ENCODE measurements at places on chromosomes 12 and 14. TPM values are rescaled to one million over a fixed set of nuclear protein-coding genes. Genes with fewer than 3 reads are reported as not detected.

- H3K27ac ChIP-seq = no peak overlapping the region
- H3K27me3 ChIP-seq = no peaks in the 10 kb centered on the region
- H3K4me1 ChIP-seq = no peaks in the 10 kb centered on the region
- H3K36me3 ChIP-seq = no peaks in the 10 kb centered on the region
These were observed 349.5 kb downstream of the GRIN2B start for GRCh38 chr12:13631873-13632272.

BCL2L2 gene
- 3.7 TPM for total RNA-seq

DNA sequence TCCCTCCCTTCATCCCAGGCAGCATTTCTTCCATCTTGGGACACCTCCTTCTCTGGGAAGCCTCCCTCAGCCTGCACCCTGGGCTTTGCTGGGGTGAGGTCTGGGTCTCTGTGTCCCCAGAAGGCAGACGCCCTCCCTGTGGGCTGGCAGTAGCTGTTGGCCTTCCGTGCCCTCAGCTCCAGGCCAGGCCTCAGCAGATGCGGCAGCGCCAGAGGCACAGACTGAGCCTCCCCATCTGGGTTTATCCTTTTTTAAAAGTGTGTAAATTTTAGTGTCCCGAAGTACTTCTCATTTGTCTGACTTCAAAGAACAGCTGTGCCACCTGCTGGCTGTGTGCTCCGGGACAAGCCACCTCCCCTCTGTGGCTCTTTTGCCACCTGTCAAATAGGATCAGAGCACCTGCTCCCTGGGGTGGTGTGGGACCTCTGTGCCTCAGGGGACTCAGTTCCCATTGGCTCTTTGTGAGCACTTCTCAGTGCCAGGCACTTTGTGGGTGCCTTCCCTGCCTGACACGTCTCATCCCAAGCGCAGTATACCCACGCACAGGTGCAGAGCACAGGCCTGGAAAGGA, 11.1 kb downstream of the EXOC3L4 start:
- H3K36me3 ChIP-seq = no peaks in the 10 kb centered on the region
- DNase-seq = no peak
- peaks cover 37% of the 10 kb centered on the region for H3K27me3 ChIP-seq
- peaks cover 7% of the 10 kb centered on the region for H3K4me1 ChIP-seq
- no peak overlapping the region for H3K27ac ChIP-seq
- H3K4me3 ChIP-seq = no peak overlapping the region

DNA sequence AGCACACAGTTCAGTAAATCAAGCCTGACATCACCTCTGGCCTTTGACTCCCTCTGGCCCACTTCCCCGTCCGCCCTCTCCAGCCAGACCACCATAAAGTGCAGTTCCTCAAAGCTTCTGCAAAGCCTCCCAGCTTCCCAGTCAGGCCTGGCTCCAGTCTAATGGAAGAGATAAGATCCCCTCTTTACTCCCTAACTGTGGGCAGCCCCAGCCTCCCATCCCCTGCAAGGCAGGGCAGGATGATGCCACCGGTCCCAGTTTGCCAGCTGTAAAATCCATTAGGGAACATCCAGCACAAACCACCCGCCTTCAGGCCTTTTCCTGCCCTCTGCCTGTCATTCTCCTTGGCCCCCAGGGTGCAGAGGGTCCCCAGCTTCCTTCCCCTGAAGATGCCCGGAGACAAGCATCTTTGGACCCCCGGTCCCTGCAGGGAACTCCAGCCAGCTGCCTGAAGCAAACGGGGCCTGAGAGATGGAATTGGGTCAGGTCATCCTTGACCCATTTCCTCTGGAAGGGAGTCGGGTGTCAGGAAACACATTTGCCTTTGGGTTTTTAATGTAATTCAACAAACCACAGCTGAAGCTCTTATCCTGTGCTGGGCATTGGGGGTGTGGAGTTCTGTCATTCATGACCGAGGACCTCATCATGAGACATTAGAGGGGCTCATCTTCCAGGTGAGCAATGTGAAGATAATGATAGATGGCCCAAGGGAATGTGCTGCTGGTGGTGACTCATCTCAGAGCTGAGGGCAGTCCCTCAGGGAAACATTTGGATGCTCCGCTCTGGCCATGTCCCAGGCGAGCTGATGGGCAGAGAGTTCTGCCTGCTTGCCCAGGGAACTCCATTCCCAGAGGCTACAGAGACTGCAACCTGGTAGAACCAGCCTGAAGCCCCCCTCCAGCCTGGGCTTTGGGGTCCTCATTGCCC, 93.8 kb upstream of the CLMN start:
- peaks cover 27% of the 10 kb centered on the region for H3K36me3 ChIP-seq
- H3K27ac ChIP-seq = no peak overlapping the region

DNA sequence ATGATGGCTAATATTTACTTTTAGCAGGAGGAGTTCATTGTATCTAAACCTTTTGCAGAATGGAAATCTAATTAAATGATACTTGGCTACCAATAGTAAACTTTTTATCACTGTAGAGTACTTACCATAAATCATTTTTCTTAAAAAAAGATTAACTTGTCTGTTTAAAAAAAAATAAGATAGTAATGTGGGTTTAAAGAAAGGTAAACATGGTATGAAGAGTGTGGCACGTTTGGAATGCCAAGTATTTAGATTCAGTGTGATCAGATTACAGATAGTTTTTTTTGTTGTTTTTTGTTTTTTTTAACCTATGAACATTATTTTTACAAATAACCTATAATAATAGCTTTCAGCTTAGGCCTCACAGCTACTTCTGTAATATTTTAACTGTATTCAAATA, 25.8 kb downstream of the KTN1 start:
- peaks cover 5% of the 10 kb centered on the region for H3K36me3 ChIP-seq
- H3K4me1 ChIP-seq = peaks cover 2% of the 10 kb centered on the region
- no peak for DNase-seq
- H3K27me3 ChIP-seq = no peaks in the 10 kb centered on the region

- H3K27ac ChIP-seq = no peak overlapping the region
- H3K4me3 ChIP-seq = no peak overlapping the region
- DNase-seq = no peak
- H3K36me3 ChIP-seq = no peaks in the 10 kb centered on the region
These were observed 242.5 kb downstream of the ZFP36L1 start for GRCh38 chr14:68550338-68550715.

SLC5A8 gene
- not detected for total RNA-seq

GRCh38 chr14:100807979-100808734, 17.8 kb upstream of the MEG3 start:
- no peaks in the 10 kb centered on the region for H3K36me3 ChIP-seq
- no peak overlapping the region for H3K4me3 ChIP-seq
- DNase-seq = no peak
- no peak overlapping the region for H3K27ac ChIP-seq
- H3K4me1 ChIP-seq = no peaks in the 10 kb centered on the region

MIP gene
- not detected for total RNA-seq

HPD gene
- not detected for total RNA-seq

GRCh38 chr12:20404576-20405346, 36.4 kb downstream of the PDE3A start:
- no peaks in the 10 kb centered on the region for H3K4me1 ChIP-seq
- H3K36me3 ChIP-seq = no peaks in the 10 kb centered on the region
- no peaks in the 10 kb centered on the region for H3K27me3 ChIP-seq
- no peak overlapping the region for H3K4me3 ChIP-seq
- DNase-seq = no peak

- no peaks in the 10 kb centered on the region for H3K4me1 ChIP-seq
- H3K27ac ChIP-seq = no peak overlapping the region
- H3K27me3 ChIP-seq = peaks cover 5% of the 10 kb centered on the region
- no peak overlapping the region for H3K4me3 ChIP-seq
These were observed 75.1 kb downstream of the SPTSSA start for GRCh38 chr14:34386865-34387485.

- H3K27ac ChIP-seq = peak overlapping the region; percentile 94
- DNase-seq = no peak
- peaks cover 61% of the 10 kb centered on the region for H3K4me1 ChIP-seq
- peak overlapping the region; percentile 94 for H3K4me3 ChIP-seq
These were observed 6.0 kb downstream of the BTG1 start for GRCh38 chr12:92139634-92140150.

DNA sequence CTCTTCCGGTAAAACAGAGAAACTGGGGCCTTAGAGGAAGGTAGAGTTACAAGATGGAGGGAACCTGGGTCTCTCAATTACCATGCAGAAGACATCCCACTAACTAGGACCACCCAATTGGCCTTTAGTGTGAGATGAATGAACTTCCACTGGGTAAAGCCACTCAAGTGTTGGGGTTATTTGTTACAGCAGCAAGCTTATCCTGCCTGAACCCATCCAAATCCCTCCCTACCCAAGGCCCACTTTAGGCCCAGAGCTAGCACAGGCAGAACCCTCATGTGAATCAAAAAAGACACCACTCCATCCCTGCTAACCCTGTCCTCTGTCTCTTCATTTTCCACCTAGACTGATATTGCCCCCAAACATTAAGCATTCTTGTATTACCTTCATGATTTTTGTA, 746.7 kb upstream of the TBX3 start:
- no peaks in the 10 kb centered on the region for H3K4me1 ChIP-seq
- DNase-seq = no peak
- no peak overlapping the region for H3K27ac ChIP-seq
- H3K4me3 ChIP-seq = no peak overlapping the region

- peaks cover 26% of the 10 kb centered on the region for H3K27me3 ChIP-seq
- peaks cover under 1% of the 10 kb centered on the region for H3K4me1 ChIP-seq
- H3K4me3 ChIP-seq = no peak overlapping the region
- no peak overlapping the region for H3K27ac ChIP-seq
These were observed 20.4 kb upstream of the TMEM229B start for GRCh38 chr14:67508956-67509355.

GRCh38 chr12:110846615-110847566, at the start of gene CCDC63:
Gene CCDC63, plus strand, starts transcription at chr12:110846987. Its CDS starts 5,968 bp downstream, at chr12:110852955.
- peak within 1 kb of the TSS; percentile 41 for H3K4me3 ChIP-seq
- H3K27ac ChIP-seq = no peak within 1 kb of the TSS
- peaks cover 60% of the 10 kb centered on the region for H3K27me3 ChIP-seq
- peaks cover 8% of the 10 kb centered on the region for H3K4me1 ChIP-seq

GRCh38 chr14:85175556-85175955, 354.4 kb upstream of the FLRT2 start:
- H3K27me3 ChIP-seq = no peaks in the 10 kb centered on the region
- no peak overlapping the region for H3K4me3 ChIP-seq
- DNase-seq = no peak
- H3K4me1 ChIP-seq = no peaks in the 10 kb centered on the region

GRCh38 chr12:103698752-103699560, 111.9 kb downstream of the STAB2 start:
- no peak overlapping the region for H3K27ac ChIP-seq
- no peak for DNase-seq
- H3K4me1 ChIP-seq = peaks cover 2% of the 10 kb centered on the region
- peaks cover 26% of the 10 kb centered on the region for H3K27me3 ChIP-seq
- no peaks in the 10 kb centered on the region for H3K36me3 ChIP-seq
- no peak overlapping the region for H3K4me3 ChIP-seq

HOXC12 gene
- total RNA-seq = not detected

DNA sequence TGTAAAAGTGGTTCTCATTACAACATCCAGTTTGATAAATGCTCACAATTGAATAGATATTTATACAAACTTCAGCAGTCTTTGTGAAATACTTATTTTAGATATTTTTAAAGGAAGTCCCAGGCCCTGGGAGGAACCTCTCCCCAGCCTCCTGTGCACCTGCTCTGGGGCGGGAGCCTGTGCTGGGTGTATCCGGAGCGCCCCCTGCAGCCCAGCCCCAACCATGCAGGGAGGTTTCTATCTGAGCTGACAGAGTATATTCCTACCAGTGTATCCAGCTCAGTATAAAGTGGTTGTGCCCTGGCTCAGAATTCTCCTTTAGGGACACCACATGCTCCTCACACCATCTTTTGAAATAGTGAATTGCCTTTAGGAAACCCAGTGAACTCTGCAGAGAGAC, 851.8 kb downstream of the TMEM121 start:
- no peak overlapping the region for H3K4me3 ChIP-seq
- H3K36me3 ChIP-seq = no peaks in the 10 kb centered on the region
- peak; percentile 54 for DNase-seq
- H3K27ac ChIP-seq = no peak overlapping the region

- H3K4me3 ChIP-seq = no peak overlapping the region
- no peaks in the 10 kb centered on the region for H3K27me3 ChIP-seq
- H3K36me3 ChIP-seq = peaks cover 41% of the 10 kb centered on the region
- H3K27ac ChIP-seq = no peak overlapping the region
- no peak for DNase-seq
These were observed 48.1 kb upstream of the DUSP6 start for GRCh38 chr12:89400415-89400814.

- no peaks in the 10 kb centered on the region for H3K4me1 ChIP-seq
- no peak overlapping the region for H3K4me3 ChIP-seq
- peaks cover 5% of the 10 kb centered on the region for H3K27me3 ChIP-seq
- no peaks in the 10 kb centered on the region for H3K36me3 ChIP-seq
- DNase-seq = no peak
These were observed 4.6 kb downstream of the DTX1 start for GRCh38 chr12:113061061-113061694.

CIROP gene
- total RNA-seq = not detected

GRCh38 chr14:97709552-97709951, 912.4 kb downstream of the VRK1 start:
- H3K4me3 ChIP-seq = peak overlapping the region; percentile 18
- no peaks in the 10 kb centered on the region for H3K27me3 ChIP-seq
- H3K27ac ChIP-seq = peak overlapping the region; percentile 75
- DNase-seq = peak; percentile 82
- peaks cover 1% of the 10 kb centered on the region for H3K36me3 ChIP-seq

Data from activated CD8-positive, alpha-beta memory T cell treated with anti-CD3 and anti-CD28 coated beads, Interleukin-2, amount 10 ng/mL, durations not matched to agents 7 days and 5 days (primary cell).